ENCODE measurements at places on chromosomes 2 and 18.
A peak's percentile ranks its signal among the peaks of the same experiment; 100 is the strongest.

DNA sequence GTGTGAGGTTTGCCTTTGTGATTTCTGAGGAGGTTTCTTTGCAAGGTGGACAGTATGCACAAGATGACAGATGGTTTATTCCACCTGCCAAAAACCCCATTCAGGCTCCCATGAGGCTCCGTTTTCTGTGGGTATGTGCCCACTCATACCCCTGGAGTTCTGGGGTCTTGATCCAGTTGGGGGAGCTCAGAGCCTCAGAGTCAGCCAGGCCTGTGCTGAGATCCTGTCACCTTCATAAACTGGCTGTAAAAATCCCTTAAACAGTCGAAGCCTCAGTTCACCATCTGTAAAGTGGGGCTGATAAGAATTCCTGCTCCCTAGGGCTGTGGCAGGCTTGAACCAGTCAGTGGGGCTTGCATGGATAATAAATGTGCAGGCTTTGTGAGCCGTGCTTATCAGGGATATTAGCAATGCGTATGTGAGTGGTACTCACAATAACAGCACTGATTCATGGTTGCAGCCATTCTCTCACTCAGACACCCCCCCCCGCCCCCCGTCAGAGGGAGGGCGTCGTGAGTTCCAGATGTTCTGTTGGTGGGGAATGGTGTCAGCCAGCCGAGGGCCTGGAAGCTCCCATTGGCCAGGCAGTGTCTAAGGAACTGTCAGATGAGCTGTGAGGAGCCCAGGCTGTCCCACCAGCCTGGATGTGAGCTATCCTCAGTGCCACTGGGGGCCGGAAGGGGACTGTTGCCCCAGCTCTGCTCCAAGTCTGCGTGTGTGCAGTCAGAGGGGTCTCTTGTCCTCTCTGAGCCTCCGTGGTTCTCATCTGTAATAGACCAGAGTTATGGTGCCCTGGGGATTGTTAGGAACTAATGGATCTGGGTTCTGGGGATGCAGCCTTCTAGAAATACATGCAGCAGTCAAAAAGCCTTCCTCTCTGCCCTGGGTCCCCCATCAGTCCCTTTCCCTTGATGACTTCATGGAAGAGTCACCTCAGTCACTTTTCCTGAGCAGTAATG lies 51.7 kb downstream of the KCNIP3 start:
- no peak for DNase-seq

DNA sequence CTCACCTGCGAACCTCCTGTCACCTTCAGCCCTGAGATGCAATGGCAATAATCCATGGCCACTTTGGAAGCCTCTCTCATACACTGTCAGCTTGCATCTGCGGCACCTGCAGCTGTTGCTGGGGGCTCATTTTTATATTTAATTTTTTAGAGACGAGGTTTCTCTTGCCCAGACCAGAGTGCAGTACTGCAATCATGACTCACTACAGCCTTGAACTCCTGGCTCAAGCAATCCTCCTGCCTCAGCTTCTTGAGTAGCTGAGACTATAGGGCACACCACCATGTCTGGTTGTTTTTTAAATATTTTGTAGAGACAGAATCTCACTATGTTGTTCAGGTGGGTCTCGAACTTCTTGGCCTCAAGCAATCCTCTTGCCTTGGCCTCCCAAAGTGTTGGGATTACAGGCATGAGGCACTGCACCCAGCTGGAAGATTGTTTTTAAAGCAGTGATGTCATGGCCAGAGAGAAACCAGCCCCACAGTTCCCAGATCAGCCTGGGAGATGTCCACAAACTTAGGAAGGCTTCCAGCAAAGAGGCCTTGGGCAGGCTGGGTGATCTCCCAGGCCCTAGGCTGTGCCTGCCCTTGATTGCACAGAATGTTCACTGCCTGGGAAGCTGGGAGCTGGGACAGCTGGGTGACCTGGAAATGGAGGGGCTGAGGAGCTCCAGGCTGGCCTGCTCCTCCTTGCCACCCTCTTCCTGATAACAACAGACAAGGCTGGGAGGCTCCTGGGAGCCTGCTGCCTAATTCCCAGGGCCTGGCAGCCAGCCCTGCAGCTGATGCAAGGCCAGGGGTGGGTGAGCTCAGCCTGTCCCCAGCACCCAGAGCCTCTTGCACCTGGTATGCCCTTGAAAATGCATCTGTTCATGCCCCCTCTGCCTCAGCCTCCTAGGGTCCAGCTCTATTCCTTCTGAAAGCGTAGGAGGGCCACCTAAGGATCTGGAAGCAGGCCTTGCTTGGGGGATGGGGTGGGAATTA lies 27.1 kb downstream of the SH2D6 start:
- no peak for DNase-seq

DNA sequence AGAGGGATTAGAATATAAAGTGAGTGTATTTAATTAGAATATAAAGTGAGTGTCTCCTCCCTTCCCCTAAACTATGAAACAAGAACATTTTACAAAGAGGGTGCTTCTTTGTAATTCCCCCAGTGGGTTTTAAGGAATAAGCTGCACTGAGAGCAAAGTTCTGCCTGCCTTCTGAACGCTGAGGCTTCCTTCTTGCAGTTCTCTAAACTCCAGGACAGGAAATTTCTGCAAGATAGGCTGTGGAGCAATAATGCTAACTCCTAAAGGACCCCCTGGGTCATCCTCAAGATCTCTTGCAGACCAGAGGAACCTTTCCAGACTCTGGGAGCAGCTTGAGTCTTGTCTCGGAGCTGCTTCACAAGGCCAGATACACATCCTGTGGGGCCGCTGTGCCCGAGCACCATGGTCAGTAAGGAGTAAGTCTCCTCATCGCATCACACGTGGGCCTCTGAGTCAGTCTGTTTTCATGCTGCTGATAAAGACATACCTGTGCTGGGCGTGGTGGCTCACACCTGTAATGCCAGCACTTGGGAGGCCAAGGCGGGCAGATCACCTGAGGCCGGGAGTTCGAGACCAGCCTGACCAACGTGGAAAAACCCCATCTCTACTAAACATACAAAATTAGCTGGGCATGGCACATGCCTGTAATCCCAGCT lies 87.5 kb upstream of the KCNE4 start:
- no peak for DNase-seq

- no peak for DNase-seq
Observed at GRCh38 chr2:42829671-42830440, 37.5 kb upstream of the HAAO start.

GRCh38 chr2:75560768-75561565 lies at the start of gene EVA1A:
Gene EVA1A (minus strand): TSS chr2:75560939. CDS start chr2:75518140, 42,799 bp downstream.
- peak; percentile 17 for DNase-seq

DNA sequence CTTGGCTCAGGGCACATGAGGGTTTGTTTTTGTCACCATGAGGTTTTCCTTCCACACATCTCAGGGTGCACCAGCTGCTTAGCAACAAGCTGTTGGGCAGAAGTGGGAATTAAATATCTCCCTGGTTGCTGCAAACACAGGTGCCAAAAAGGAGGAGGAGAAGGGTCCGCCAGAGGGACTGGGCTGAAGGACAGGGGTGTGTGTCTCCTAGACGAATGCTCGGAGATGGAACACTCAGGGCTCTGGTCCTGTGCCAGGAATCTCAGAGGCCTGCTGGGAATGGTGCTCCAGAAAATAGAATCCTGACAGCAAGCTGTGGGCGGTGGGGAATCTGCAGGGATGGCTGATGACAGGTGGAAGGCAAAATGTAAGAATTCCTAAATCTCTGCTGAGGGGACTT lies 94.5 kb downstream of the VSNL1 start:
- DNase-seq: no peak

DNA sequence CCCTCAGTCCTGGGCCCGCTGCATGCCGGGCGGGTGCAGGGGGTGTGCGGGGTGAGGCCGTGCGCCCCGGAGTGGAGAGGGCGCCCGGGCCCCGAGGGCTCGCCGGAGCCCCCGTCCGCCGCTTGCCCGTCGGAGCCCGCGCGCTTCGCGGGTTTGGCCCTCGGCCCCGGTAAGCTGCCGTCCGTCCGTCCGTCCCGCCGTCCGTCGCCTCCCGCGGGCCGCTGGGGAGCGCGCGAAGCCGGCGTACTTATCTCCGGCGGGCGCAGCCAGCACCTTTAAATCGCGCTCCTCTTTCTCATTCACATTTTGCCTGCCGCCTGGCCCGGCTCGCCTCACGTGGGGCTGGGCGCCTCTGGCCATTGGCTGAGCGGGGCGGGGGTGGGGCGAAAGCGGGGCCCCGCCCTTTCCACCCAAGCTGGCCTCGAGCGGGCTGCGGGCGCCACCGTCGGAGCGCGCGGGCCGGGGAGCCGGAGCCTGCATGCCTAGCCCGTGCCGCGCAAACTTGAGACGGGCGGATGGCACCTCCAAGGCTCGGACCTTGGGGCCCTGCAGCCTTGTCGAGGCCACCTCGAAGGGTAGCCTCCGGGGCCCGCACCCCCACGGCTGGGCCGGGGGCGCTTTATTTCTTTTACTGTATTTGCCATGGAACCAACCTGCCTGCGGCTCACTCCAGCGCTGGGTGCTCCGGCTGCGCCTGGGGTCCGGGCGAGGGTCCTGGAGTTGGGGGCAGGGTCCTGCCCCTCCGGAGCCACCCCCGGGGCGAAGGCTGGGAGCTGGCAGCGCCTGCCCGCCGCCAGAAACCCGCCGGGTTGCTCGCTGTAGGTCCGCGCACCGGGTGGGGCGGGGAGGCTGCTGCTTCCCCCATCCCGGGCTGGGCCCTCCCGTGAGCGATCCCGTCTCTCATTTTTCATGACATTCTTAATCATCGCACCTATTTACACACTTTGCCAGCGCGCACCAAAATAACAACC lies at the start of gene GBX2:
TSS of gene GBX2 (minus strand) at position 277 of the 971 bp plus-strand sequence. CDS start 415 bp downstream, outside the sequence.
- DNase-seq: no peak

DNA sequence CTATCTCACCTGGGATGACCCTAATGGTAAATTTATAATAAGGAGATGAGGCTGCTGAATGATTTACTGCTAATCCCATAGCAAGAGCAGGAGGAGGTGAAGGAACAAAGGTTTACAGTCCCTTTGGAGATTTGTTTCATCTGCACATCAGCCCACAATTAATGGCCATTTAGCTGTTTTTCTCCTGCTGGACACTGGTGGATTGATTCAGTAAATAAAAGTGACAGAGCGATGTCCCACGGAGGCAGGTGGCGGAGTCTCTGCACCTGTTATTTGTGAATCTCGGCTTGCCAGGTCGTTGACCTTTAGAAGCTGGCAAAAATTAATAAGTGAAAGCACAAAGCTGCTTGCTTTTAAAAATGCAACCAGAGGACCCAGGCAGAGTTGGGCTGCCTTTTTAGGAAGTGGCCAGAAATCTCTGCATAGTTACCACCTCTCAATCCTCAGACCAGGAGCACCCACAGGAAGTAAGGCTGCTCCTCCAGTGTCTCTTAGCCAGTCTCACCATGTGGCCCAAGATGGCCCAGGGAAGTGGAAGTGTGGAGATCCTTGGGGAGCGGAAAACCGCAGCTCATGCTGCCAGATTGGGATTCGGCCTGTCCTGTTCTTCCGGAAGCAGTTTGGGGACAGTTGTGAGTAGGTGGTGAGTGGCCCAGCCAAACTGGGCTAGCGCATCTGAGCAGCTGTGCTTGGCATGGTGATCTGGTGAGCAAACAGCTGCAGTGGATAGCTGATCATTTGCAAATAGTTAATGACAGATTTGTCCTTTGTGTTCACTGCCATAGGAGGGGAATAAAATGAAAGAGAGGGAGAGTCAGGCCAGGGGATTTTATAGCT lies 1005.7 kb upstream of the PIK3C3 start:
- DNase-seq: no peak

DNA sequence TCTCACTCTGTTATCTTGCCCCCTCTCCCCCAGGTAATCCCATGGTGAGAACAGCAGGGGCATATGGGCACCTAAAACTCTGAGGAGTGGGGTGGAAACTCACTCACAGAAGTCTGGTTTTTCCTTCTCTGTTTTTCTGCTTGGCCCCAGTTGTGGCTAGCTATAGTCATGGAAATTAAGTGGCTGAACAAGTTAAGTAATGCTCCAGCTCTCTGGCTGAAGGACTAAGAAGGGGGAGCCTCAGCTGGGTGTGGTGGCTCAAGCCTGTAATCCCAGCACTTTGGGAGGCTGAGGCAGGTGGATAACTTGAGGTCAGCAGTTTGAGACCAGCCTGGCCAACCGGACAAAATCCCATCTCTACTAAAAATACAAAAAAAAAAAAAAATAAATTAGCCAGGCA lies 261.0 kb downstream of the TPGS2 start:
- DNase-seq: no peak

- DNase-seq: no peak
Observed at GRCh38 chr2:188326669-188327301, 35.1 kb downstream of the GULP1 start.

DNA sequence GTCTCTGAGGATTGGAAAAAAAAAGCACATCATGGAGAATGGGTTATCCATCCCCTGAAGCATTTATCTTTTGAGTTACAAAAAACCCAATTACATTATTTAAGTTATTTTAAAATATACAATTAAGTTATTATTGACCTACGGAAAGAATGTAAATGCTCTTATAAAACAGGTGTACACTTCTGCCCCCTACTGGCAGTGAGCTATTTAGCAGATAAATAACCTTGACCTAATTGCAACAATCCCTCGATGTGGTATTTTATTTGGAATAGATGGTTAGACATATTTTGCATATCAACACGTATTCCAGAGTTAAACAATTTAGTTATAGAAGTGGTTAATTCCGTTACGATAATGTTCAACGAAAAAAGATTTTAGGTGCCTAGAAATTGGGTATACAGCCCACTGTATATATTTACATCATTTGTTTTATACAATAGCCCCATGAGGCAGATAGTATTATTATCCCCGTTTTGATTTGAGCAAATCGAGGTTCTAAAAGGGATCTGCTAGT lies 9.1 kb upstream of the DAW1 start:
- peak; percentile 31 for DNase-seq

- no peak for DNase-seq
Observed at GRCh38 chr2:151038516-151038915, 223.1 kb downstream of the RBM43 start.

GRCh38 chr2:217707131-217707611 lies 295.6 kb downstream of the TNS1 start:
- no peak for DNase-seq

DNA sequence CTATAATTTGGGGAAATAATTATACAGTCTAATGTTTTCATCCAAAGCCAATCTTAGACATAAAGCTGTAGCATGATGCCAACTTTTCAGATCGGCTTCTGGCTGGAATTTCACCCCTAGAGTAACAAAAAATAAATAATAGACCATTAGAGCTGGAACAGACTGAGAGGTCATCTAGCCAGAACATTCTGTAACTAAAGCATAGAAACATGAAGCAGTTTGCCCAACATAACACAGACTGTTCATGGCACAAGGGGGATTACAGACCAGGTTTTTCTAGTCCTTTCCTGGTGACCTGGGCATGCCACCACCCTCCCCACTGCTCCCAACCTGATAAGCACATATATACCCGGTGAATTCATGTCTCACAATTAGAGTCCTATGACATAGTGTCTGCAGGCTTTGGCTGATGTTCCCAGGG lies 116.4 kb upstream of the PPP1CB start:
- no peak for DNase-seq

DNA sequence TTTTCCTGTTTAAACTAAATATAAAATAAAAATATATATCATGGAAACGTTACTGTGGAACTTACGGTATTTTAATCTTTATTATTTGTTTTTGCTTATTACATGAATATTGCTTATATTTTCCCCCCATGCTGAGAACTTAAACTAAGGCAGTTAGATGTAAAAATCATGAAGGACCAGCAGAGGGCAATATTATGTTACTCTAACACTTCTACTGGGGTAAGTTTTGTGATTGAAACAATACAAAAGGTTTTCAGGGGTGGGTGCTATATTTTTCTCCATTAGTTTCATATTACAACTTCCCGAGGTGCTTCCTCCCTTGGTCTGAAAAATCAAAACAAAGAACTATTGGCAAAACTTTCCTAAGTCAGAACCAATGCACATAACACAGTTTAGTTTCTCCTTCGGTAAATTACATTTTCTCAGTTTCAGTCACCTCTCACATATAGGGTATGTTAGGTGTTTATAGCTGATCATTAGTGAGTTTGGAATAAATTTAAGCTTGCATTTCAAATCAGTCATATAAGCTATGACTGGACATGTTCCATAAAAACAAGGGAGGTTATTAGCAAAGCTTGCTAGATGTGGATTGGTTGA lies 54.8 kb downstream of the ZNF407 start:
- peak; percentile 27 for DNase-seq

All from activated CD4-positive, alpha-beta T cell treated with anti-CD3 and anti-CD28 coated beads, Interleukin-2, amount 10 ng/mL, durations not matched to agents 7 days and 5 days (primary cell).